ENCODE measurements at places on chromosomes 13 and 19.

- DNase-seq = no peak
Measured at GRCh38 chr13:97631158-97631557, 197.2 kb downstream of the RAP2A start.

DNA sequence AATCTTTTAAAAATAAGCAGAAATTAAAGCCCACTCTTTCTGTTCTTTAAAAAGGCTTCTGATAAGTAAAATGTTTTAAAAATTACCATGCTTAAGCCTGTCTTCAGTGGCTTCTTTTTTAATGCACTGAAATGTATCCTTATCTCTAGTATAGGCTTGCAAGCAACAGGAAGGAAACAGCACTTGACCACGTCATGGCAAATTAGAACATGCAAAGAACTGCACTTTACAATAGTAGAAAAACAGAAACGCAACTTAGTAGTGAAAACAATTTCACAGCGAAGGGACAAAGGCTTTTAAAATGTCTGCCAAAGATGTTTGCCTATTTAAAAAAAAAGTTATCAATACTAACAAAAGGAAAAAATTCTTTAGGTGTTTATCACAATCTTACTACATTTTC is 36.3 kb downstream of the ELF1 start:
- no peak for DNase-seq

GRCh38 chr13:98322091-98322718 is 145.1 kb upstream of the RNF113B start:
- DNase-seq = no peak

GRCh38 chr19:6768236-6768785 is 1.1 kb upstream of the SH2D3A start:
- DNase-seq = no peak

GRCh38 chr19:18713550-18714117 is 30.2 kb downstream of the CRTC1 start:
- DNase-seq = no peak

DNA sequence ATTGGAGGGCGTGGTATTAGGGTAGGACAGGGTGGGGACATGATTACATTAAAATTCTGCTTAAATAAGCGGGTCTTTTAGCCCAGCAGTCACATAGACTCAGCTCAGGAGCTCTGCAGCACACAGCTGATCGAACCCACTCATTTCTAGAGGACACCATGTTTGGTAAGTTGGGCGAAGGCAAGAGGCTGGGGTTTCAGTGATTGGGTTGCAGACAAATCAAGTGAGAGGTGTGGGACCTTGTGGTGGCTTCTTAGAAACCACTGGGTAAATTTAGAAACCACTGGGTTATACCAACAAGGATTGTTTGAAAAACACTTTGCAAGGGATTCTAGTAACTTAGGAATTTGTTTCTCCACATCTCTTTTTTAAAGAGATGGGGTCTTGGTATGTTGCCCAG is at the start of gene LEUTX:
LEUTX (plus strand) TSS at position 92 of the 400 bp plus-strand sequence; CDS start at position 159, 67 bp downstream.
- no peak for DNase-seq

DNA sequence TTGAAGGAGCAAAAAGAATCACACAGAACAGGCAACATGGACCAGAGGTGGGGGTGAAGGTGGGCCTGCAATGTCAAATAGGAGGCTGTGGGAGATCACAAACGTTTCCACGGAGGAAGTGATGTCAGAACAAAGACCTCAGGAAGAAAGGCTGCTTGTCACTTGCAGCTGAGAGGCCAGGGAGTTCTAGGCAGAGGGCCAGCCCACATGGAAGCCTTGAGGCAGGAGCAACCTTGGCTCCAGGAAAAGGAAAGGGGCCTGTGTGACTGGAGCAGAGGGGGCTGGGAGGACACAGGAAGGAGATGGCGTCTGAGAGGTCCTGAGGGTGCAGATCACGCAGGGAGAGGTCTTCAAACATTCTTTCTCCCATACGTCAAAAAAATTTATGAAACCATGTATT is 16.3 kb downstream of the ZNF160 start:
- DNase-seq = no peak

DNA sequence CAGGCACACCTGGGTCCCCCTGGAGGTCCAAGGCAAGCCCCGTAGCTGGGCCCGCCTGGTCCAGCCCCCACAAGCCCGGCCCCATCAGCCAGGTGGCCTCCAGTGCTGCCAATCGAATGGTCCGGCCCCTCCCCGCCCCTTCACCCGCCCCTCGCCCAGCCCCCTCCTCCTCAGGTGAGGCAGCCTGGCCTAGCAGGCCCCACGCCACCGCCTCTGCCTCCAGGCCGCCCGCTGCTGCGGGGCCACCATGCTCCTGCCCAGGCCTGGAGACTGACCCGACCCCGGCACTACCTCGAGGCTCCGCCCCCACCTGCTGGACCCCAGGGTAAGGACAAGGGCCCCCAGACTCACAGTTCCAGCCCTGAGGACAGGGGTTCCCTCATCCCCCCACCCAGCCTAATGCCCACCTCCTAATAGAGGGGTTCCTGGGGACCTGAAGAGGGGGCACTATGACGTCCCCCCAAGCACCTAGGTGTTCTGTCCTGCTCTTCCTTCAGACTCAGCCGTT is at the start of gene HPN:
HPN (plus strand) TSS at position 174 of the 508 bp plus-strand sequence. CDS start 786 bp downstream, outside the sequence.
- DNase-seq = no peak

DNA sequence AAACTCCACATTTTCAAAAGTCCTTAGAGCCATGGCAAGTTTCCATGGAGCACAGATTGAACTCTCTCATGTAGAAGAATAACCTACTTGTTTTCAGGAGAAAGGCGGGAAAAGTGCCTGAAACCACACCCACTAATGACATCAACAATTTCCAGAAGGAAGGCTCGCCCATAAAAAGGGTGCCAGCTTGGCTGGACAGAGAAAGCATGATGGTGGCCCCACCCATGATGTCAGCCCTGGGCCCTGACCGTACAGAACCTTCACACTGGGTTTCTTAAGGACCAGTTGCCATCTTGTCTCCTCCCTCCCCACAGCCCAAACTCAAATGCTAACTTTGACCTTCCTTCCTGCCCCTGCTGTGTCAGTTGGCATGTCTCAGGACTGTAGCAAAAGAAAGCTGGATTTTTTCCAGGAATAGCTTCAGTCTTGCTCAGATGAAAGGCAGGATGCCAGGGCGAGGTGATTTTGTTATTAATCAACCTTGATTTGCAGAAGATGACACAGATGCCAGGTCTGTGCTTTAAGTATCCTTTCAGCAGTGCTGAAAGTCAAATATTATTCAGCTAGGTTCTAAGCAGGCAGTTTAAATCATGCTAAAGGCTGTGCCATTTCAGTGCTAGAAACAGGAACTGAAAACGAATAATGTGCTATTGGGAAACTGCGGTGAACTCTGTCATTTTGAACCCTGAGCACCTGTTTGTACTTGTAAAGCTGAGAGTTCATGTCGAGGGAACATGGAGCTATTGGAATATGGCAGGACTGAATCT is 89.5 kb upstream of the RFC3 start:
- no peak for DNase-seq

GRCh38 chr19:45497791-45498190 is 452 bp upstream of the PPM1N start:
- DNase-seq = no peak

- DNase-seq = peak; percentile 84
Measured at GRCh38 chr19:2385053-2385721, 25.1 kb downstream of the TMPRSS9 start.

GRCh38 chr19:16016226-16017137 is 59.8 kb upstream of the TPM4 start:
- no peak for DNase-seq

- DNase-seq = no peak
Measured at GRCh38 chr13:42569576-42570344, 4.2 kb upstream of the TNFSF11 start.

DNA sequence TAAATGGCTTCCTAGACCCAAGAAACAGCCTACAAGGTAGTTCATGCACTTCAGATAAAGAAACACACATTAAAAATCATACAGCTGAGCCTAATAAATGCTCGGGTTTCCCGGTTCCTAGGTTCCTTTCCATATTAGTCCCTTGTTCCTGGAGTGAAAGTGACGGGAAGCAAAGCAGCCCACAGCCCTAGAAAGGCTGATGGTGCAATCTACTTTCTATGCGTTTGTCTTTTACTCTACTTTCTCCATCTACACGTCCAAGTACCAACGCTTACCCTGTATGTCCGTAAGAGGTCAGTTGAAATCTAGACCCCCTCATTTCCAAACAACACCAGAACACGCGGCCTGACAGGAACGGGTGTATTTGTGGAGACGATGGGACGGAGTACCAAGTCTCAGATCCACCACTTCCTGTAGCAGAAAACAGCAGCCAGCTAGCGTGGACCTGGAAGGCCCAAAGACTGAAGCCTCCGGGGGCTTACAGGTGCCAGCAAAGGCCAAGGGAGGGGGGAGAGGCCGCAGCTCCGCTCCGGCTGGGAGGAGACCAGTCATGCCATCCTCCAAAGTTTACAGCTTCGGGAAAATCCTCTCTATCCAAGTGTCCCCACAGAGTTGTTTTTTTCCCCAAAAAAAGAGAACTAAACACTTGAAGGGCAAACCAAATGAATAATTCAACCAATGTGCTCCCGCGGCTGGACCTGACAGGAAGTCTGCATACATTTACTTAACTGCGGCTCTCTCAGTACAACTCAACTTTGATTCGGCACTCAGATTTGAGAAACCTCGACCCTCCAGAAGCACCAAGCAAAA is 34.1 kb downstream of the STK24 start:
- DNase-seq = no peak

- no peak for DNase-seq
Measured at GRCh38 chr13:105465251-105465650, 1070.2 kb downstream of the EFNB2 start.

DNA sequence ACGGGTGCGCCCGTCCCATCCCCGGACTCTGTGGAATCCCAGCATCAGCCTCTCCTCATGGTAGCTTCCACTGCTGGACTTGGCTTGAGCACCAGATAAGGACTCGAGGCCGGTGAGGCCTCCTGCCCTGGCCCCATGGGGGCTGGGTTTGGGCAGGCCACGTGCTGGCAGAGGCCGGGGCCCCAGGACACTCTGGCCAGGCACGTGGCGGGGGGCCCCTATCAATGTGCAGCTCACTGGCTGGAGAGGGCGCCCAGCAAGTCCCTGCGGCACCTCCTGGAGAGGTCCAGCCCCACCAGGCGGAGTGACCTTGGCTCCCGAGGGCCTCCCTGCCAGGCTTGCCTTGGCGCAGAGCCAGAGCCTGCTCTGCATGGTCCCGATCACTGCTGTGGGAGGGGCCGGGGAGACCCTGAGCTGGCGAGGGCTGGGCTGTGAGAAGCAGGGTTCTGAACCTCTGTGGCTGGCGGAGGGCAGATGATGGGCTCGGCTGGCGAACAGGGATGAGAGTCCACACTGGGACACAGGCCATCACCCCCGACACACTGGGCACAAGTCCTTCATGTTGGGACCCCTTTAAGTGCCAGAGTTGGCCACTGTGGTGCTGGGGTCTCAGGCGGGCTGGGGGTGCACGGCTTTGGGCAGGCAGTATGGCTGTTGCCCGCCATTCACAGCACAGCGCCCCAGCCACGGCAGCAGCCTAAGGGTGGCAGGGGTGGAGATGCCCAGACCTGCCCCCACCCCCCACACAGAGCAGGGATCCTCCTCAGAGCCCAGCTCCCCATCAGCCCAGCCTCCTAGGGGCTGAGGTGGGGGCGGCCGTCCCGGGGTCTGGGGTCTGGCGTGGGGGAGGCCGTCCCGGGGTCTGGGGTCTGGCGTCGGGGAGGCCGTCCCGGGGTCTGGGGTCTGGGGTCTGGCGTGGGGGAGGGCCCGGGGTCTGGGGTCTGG is 19.1 kb downstream of the CEBPG start:
- DNase-seq = no peak

DNA sequence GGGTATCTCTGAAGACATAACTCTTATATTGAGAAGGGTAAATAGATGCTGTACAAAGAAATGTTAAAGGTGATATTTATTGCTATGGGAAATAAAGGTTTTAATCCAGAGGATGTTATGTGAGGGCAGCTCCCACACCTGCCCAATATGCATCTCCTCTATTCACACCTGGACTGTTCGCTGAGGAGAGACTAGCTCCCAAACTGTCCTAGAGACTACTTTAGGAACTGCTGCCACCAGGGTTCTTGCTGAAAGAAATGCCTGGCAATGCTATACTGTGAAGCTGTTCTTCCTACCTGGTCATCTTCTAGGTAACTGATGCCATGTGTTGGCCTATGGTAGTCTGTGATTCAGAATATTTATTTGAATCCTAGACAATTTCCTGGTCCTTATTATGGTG is 1421.5 kb upstream of the SPRY2 start:
- DNase-seq = no peak

DNA sequence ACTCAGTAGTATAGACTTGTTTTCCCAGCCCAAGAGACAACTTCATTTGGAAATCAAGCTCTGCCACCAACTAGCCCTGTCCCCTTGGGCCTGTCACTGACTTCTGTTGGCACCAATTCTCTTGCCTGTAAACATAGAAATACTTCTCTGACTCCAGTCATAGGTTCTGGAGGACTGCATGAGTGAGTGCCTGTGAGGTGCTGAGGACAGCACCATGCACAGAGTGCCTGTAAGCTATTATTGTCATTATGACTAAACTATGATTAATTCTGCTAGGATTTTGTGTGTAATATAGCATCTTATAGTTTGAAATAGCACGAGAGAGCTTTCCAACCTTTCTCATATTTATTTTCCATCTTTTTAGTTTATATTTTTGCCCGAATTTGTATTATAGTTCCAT is 247.9 kb downstream of the MYO16 start:
- no peak for DNase-seq

DNA sequence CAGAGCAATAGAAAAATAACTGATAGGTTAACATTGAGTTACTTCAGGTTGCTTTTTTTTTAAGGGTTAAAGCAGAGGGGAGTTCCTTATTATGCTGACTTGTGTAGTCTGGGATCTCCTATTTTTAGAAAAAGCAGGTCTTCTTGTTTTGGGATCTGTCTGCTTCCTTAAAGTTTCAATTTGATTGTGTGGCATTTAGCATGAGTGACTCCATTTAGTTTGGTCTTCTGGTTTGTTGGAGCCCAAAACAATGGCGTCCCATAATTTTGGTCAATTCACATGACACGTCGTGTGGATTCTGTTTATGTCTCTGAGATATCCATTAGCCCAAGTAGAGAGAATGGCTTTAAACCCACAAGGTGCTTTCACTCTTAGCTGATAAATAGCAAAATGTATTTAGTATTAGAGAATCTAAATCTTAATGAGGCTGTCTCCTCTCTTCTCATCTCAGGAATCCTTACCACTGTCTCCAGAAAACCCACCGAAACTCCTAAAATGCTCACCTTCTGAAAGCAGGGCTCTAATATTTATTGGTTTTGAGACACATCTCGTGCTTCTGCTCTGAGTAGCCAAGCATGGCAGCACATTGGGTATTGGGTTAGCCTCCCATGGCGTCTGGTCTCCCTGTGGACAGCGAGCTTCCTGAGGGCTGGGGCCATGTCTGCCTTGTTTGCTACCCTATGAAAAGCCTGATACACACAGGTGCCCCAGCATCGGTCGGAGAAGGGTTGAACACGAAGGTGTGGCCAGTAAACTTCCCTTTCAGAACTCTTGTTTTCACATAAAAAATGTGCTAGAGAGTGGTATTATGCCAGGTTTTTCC is 67.2 kb upstream of the GPR183 start:
- DNase-seq = no peak

DNA sequence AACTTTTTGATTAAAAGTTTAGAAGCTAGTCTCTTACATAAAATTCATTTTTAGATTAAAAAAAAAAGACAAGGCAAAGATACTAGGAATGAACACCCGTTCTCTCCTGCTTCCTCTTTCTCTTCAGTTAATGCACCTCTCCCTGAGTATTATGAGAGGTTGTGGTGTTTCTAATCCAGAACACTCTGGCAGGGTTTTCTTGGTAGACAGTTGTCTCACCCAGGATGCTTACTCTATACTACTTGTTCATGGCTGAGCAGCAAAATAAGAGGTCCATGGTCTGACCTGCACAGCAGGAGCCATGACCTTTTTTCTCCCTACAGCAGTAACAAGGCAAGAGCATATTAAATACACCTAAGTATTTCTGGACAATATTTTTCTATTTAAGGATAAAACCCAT is 62.0 kb downstream of the MICU2 start:
- DNase-seq = no peak
